AG10803 (cell line): ENCODE measurements at places on chromosomes 12 and 14.

GRCh38 chr14:53010193-53011040 is 59.6 kb upstream of the FERMT2 start:
- peak; percentile 10 for DNase-seq

GRCh38 chr14:93343266-93343665 is 3.7 kb upstream of the COX8C start:
- DNase-seq, result no peak

GRCh38 chr12:108461058-108461660 is 53.9 kb upstream of the FICD start:
- DNase-seq, result no peak

GRCh38 chr14:21083565-21084325 is 13.6 kb downstream of the ARHGEF40 start:
- DNase-seq, result no peak

- DNase-seq, result peak; percentile 99
Measured at GRCh38 chr14:68577802-68578541, 214.9 kb downstream of the ZFP36L1 start.

DNA sequence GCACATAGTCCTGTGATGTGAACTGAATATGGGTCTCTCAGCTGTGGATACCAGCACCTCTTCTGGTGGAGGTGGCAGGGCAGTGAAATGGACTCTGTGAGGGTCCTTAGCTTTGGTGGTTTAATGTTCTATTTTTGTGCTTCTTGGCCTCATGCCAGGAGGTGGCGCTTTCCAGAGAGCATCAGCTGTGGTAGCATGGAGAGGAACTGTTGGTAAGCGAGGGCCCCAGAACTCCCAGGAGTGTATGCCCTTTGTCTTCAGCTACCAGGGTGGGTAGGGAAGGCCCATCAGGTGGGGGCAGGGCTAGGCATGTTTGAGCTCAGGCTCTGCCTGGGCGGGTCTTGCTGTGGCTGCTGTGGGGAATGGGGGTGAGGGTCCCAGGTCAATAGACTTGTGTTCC is 241.7 kb downstream of the AEBP2 start:
- DNase-seq, result no peak

GRCh38 chr12:3594966-3595365 is 104.0 kb downstream of the PRMT8 start:
- no peak for DNase-seq

GRCh38 chr12:69935651-69936100 is 110.6 kb downstream of the MYRFL start:
- DNase-seq, result no peak

DNA sequence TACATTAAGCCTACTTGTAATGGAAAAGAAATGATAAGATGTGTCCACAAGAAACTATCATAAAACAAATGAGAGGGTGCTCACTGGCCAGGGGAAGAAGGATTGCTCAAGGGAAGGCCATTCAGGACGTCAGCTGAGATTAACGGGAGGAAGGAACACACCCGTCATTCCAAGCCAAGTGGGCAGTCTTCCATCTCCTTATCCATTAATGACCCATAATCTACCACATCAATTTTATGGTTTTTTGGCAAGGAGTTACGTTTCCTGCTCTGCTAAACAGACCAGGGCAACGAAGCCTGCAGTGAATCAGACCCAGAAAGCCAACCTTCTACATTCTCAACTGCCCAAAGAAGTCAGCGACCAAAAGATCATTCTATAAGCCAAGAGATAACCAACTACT is 25.1 kb downstream of the PRKAB1 start:
- DNase-seq, result peak; percentile 97

DNA sequence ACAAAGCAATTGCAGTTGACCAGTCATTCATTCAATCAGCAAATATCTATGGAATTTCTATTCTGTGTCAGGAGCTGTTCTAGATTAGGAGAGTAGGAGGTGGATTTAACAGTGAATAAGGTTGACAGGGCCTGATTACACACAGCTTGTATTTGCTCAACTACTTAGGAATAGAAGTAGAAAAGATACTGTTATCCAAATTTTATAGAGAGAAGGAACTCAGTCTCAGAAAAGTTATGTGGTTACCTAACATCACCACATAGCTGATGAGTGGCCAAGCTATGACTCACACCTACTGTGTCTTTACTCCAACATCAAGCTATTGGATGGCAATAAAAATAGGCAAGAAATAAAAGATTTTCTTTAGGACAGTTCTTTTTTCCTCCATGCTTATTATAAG is 374.8 kb downstream of the RMST start:
- peak; percentile 13 for DNase-seq

DNA sequence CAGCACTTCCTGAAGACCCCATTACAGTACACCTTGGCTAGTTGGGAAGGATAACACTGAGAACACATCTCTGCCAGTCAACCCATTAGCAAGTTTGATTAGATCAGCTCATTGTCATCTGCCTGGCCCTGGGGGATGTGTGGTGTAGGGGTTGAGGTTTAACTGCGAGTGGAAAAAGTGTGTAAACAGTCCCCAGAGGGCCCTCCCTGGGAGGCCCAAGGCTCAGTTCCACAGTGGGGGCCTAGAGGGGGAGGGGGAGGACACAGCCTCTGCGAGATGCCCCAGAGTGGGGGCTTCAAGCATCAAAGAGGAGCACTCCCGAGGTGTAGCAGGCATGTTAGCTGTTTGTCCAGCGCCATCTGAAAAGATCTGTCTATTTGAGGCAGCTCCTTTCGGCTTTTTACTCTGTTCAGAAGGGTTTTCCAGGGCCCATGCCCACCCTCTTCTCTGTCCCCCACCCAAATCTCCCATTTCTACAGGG is 344 bp downstream of the LPAR5 start:
- no peak for DNase-seq

GRCh38 chr14:81313775-81314429 is 86.2 kb downstream of the STON2 start:
- peak; percentile 26 for DNase-seq

DNA sequence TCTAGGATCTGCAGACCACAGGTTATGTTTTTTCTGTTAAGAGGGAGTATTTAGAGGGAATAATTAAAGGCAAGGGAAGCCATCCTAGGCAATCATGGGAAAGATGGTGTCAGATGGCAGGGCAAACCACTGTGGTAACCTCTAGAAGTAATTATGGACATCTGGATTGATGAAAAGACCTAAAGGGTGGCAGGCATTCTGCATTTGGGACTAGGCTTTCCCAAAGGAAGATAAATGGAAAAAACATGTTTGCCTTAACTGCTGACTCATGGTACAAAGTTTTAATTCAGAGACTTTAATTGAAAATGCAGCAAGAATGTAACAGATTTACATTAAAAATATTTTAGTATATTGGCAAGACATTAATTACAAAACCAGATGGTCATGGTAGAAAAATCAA is 88.1 kb downstream of the TMEM30B start:
- peak; percentile 78 for DNase-seq

DNA sequence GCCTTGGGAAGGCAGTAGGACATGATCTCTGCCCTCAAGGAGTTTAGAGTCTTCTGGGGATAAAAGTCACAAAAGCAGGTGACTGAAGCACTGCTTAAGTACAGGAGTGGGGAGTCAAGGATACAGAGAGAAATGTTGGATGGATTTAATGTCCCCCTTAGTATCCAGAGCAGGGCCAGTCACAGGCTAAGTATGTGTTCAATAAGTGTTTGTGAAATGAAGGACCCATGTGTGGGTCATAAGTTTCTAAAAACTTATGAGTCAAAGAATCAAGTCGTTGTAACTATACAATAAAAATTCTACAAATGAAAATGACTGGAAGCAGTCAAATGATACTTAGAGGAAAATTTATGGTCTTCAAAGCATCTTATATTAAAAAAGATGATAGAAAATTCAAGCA is 25.1 kb downstream of the KRT80 start:
- peak; percentile 42 for DNase-seq

DNA sequence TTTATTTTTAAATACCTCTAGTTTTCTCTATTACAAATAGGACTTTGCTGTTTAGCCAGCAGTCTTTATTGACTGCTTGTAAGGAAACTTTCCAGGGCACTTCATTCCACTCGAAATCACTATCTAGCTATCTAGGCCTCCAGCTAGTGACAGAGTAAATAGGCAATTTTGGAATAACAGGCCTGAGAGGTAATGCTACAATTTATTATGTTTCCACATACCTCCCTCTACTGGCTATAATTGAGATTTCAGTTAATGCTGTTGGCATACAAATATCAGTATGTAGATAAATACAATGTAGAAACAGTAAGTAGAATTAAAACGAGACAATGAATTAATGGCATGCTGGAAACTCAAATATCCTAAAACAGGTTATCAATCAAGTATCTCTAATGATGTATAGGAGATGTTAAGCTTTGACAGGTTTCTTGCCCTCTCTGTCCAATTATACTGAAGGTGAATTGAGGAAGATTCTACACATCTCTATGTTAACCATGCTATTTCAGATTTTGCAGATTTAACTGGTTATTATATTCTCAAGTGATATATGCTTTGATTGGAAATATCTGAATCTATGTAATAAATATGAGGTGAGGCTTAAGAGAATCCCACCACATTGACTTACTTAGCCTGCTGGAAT is 7.2 kb downstream of the DTD2 start:
- peak; percentile 62 for DNase-seq

DNA sequence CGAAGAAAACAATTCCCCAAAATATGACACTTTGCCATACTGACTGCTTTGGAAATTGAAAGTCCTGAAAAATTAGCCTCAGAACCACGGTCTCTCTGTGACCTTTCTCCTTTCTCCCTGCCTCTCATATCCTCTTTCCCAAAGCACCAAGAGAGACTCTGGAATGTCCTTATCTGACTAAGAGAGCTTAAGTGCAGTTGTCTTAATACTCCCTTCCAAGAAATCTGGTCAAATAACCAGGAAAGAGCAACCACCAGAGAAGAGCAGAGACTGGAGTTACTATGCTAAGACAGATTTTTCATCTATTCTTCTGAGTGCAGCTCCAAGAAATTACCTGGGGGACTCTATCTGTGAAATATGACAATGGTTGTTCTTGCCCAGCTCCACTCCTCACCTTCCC is 10.5 kb upstream of the BTG1 start:
- DNase-seq, result no peak

GRCh38 chr12:38823738-38824137 is 81.7 kb downstream of the CPNE8 start:
- peak; percentile 14 for DNase-seq

GRCh38 chr14:46250113-46250703 is 401.4 kb downstream of the RPL10L start:
- DNase-seq, result no peak

GRCh38 chr12:111428728-111429175 is 23.0 kb downstream of the SH2B3 start:
- no peak for DNase-seq

- peak; percentile 79 for DNase-seq
Measured at GRCh38 chr12:128817111-128818015, 6.4 kb downstream of the SLC15A4 start.

- DNase-seq, result no peak
Measured at GRCh38 chr12:85580562-85581168, 255.5 kb downstream of the RASSF9 start.

DNA sequence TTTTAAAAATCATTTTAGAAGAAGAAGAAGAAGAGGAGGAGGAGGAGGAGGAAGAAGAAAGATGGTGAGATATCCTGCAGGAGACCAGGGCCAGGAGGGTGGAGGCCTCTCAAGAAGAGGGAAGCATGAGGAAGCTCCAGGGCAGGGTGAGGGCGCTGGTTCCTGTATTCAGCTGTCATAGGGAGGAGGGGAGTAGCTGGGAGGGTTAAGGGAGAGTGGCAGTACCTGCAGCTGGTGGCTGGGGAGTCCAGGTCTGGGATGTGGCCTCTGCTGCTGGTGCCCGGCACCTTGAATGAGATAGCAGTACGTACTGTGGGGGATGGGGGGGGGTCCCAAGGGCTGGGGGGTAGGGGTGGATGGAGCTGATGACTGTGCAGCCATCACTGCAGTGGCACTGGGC is 9.8 kb downstream of the RBP5 start:
- DNase-seq, result no peak

- no peak for DNase-seq
Measured at GRCh38 chr14:69763761-69764510, 3.0 kb upstream of the SRSF5 start.

DNA sequence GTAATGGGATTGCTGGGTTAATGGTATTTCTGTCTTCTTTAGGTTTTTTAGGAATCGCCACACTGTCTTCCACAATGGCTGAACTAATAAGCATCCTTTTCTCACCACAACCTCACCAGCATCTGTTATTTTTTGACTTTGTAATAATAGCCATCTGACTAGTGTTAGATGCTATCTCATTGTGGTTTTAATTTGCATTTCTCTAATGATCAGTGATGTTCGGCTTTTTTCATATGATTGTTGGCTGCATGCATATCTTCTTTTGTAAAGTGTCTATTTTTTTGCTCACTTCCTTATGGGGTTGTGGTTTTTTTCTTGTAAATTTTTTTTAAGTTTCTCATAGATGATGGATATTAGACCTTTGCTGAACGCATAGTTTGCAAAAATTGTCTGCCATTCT is 377.9 kb downstream of the GALC start:
- no peak for DNase-seq

- no peak for DNase-seq
Measured at GRCh38 chr14:47302121-47302520, 373.3 kb downstream of the MDGA2 start.

DNA sequence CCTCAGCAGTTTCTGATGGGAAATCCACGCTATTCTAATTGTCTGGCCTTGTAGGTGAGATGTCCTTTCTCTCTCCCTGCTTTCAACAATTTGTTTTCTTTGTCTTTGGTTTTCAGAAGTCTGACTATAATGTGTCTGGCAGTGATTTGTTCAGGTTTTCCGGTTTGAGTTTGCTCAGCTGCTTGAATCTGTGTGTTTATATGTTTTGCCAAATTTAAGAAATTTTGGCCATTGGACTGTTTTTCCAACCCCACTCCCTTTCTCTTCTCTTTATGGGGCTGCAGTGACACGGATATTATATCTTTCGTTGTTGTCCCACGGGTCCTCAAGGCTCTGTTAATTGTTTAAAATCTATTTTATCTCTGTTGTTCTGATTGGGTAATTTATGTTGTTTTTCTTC is 105.0 kb downstream of the ADGRD1 start:
- no peak for DNase-seq

DNA sequence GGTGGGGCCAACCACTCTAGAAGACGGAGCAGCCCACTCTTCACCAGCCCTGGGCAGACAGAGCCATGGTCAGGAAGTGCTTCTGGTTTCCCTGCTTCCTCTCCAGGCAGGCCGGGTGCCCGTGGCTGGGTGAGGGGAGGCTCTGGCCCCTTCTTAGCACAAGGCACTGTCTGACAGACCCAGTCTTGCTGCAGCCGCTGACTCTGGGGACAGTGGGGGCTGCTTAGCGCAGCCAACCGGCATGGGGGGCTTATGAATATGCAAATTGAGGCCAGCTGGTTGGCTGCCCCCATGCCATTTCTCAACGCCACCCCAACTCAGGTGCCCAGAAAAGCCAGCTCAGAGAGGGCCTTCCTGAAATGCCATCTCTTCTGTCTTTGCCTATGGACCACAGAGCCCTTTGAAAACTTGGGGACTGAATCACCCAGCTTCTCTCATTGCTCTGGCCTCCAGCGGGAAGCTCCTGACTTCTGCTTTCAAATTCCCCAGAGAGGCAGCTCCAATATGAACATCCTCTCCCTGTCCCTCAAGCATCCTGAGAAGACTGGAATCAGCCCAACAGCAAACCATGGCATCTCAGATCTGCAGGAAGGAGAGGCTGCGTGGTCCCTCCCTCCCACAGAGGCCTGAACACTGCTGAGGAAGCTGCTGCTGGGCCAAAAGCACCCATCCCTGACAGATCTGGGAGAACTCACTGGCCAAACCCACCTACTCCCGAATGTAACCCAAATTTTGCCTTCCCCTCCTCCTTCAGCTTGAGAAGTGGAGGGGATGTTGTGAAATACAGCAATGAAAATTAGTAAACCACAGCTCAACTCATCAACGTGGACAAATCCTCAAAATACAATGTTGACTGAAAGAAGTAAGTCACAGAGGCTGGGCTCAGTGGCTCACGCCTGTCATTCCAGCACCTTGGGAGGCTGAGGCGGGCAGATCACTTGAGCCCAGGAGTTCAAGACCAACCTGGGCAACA is at the start of gene PROX2:
Gene PROX2, minus strand, starts transcription at position 205 of the 973 bp plus-strand sequence. CDS start 12,311 bp downstream, outside the sequence.
- DNase-seq, result peak; percentile 69
